Activated naive CD8-positive, alpha-beta T cell treated with anti-CD3 and anti-CD28 coated beads for 36 hours (primary cell): ENCODE measurements at places on chromosomes 12 and 14. TPM values are rescaled to one million over a fixed set of nuclear protein-coding genes. Genes with fewer than 3 reads are reported as not detected.

DNA sequence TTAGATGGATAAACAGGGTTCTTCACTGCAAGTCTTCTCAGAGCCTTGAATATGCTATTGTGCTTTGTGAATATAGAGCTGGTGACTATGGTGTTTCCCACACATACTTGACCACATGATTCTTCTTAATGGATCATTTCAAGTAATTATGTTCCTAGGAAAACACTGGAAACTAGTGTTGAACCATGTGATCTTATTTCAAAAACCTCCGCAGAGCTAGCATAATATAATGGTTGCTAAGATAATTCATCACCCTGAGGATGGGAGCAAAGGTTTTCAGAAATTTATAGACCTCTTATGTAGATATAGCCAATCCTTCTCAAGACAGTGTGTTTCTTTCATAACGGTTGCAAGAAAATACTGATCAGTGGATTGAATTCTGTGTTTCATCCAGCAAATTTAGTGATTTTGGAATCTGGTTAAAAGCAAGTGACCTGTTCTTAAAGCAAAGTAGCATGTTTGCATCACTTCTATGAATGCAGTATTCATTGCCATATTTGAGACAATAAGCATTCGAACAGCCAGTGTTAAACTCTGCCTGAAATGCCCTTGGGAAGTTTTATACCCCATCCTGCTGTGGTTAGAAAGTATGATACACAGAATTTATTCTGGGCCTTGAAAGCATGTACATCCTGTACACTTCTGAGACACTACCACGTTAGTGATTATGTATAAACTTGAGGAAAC is 341.0 kb upstream of the E2F7 start:
- no peak overlapping the region for H3K4me3 ChIP-seq
- H3K27me3 ChIP-seq: no peaks in the 10 kb centered on the region
- no peaks in the 10 kb centered on the region for H3K36me3 ChIP-seq
- H3K4me1 ChIP-seq: no peaks in the 10 kb centered on the region
- no peak for DNase-seq

GRCh38 chr12:100024974-100025555 is 40.3 kb upstream of the ANKS1B start:
- H3K27me3 ChIP-seq: no peaks in the 10 kb centered on the region
- H3K27ac ChIP-seq: no peak overlapping the region
- H3K4me3 ChIP-seq: no peak overlapping the region

GRCh38 chr12:129052373-129052772 is 199.1 kb downstream of the GLT1D1 start:
- DNase-seq: no peak
- no peaks in the 10 kb centered on the region for H3K36me3 ChIP-seq
- H3K27me3 ChIP-seq: no peaks in the 10 kb centered on the region
- no peak overlapping the region for H3K27ac ChIP-seq
- no peak overlapping the region for H3K4me3 ChIP-seq

DNA sequence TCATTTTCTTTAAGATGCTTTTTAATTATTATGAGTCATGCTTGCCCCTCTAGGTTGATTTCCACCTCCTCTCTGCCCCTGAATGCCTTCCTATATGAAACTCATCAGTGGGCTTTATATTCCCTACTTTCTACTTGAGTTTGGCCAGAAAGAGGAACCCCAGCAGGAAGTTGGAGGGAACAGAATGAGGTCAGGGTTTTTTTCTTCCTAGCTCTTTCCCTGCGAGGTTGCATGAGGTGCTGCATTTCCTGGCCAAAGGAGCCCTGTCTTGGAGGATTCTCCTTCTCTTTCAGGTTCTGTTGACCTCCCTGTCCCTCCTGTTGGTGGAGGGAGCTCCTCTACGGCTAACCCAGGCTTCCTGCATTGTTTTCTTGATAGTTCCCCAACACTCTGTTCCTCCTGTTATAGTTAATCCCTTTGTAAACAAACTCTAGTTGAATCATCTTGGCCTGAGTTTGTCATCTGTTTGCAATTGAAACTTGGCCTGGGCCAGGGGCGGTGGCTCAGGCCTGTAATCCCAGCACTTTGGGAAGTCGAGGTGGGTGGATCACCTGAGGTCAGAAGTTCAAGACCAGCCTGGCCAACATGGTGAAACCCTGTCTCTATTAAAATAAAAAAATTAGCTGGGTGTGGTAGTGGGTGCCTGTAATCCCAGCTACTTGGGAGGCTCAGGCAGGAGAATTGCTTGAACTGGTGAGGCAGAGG is 15.3 kb upstream of the SPIC start:
- peaks cover 8% of the 10 kb centered on the region for H3K4me1 ChIP-seq
- no peak overlapping the region for H3K4me3 ChIP-seq
- H3K27me3 ChIP-seq: peaks cover 1% of the 10 kb centered on the region

The TAS2R46 gene
- 0.48 TPM for total RNA-seq

The HCAR2 gene
- total RNA-seq: not detected
